NCI-H2081 (cell line): ENCODE measurements at places on chromosomes 2 and 18.

DNA sequence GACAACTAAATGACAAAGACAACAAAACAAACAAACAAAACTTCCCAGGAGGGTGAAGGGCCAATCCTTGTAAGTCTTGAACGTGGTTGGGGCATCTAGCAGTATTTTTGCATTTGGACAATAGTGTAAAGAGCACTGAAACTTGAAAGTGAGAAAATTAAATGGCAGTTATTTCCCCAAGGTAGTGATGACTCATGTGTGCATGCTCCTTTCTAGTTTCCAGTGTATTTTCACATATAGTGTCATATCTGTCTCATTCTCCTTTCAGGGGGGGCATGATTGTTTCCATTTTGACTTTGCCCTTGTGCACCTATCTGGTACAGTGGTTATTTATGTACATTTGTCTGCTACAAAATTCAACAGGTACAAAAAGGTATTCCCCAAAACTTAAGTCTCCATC lies 39.5 kb downstream of the CERS6 start:
- DNase-seq: no peak

GRCh38 chr2:114534116-114535084 lies 92.0 kb downstream of the DPP10 start:
- no peak for DNase-seq

- DNase-seq: no peak
Measured at GRCh38 chr2:191061381-191061980, 47.5 kb upstream of the STAT1 start.

- DNase-seq: no peak
Measured at GRCh38 chr2:176978921-176979320, 233.7 kb upstream of the HNRNPA3 start.

DNA sequence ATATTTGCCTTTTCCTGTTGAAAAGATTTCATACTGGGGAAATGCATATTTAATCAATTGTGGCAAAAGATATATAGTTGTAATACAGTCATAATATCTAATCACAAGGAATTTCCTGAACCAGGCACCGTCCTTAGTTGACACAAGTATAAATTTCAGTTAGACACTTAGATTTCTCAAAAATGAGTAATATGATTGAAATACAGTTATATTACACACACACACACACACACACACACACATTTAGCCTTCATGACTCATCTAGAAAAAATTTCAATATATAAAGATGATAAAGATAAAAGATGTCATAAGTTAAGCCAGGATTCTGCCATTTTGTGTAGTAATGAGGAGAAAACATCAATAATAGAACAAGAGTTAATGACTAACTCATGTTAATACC lies 258.4 kb upstream of the ZNF804A start:
- no peak for DNase-seq

DNA sequence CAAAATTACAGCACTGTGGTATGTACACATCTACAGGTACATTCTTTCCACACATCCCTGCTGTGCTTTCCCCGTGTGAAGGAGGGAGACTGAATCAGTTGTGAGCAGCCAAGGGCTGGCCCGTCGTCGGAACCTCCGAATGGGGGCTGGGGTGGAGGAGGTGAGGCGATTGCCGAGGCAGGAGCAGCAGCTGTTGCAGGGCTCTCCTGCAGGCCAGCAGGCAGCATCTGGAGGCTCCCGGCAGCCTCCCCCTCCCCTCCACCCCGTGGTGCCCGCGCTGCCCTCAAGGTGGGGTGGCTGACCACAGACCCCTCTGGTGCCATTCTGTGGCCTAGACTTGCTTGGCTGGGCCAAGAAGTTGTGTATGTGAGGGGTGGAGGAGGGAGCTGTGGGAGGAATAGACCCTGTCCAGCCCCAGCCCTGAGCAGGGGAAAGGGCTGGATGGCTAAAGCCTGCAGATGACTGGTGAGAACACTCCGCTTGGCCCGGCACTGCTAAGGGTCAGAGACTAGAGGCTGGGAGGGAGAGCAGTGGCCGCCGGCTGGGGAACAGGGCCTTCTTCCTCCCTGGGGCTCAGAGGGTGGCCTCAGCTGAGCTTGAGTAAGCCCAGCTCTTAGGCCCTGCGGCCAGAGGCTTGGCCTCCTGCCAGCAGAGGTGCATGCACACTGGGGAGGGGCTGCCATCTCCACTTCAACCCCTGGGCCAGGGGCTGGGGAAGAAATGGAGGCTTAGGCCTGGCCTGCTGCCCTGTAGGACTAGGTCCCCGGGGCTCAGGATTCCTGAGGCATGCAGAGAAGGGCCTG lies 7.6 kb downstream of the STAMBP start:
- DNase-seq: no peak

- DNase-seq: no peak
Measured at GRCh38 chr2:239383036-239383758, 17.6 kb downstream of the HDAC4 start.

GRCh38 chr2:60513996-60514395 lies 39.5 kb downstream of the BCL11A start:
- DNase-seq: no peak

DNA sequence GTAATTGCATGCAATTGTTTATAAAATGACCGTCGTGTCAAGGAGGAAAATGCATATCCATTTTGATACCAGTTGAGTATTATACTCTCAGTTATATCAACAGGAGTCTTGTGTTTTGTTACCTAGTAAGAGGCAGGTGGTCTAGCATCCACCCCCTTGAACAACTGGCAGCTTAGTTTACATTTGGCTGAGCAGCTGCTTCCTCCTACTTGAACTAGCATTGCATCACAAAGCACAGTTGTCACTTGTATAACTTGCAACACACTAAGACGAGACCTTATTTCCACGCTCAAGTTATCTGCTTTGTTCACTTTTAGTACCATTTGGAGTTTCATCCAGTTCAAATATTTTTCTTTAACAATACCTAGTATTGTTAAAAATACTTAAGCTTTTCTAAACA lies 75.4 kb upstream of the UBE2E3 start:
- DNase-seq: peak; percentile 33

GRCh38 chr2:68770271-68771111 lies 35.9 kb downstream of the ARHGAP25 start:
- no peak for DNase-seq

GRCh38 chr18:10312326-10313015 lies 142.0 kb upstream of the APCDD1 start:
- no peak for DNase-seq

DNA sequence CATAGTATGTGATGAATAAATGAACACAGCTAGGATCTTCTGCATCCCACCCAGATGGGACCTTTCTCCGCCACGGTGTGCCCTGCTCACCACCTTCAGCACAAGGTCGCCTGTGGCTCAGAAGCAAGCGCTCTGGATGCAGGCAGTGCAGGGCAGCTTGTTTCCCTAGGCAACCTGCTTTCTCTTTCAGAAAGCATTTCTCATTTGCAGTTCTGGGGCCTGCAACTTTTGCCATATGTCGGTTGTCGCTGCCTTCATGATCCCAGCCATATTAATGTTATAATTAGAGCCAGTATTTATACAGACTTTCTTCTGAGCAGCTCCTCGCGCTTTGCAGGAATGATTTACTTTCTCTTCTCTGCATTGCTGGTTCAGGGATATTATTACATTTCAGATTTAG lies 692.8 kb downstream of the RNF144A start:
- DNase-seq: no peak

- no peak for DNase-seq
Measured at GRCh38 chr18:64956465-64956864, 794.3 kb upstream of the CDH7 start.

DNA sequence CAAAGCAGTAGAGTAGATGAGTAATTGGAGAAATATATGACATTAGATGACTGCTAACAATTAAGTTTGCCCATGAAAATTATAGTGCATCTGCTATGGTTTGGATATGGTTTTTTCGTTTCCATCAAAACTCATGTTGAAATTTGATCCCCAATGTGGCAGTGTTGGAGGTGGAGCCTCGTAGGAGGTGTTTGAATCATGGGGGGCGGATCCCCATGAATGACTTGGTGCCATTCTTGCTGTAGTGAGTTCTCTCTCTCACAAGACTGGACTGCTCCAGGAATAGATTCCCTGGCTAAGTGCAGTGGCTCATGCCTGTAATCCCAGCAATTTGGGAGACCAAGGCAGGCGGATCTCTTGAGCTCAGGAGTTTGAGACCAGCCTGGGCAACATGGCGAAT lies 9.7 kb upstream of the CUL3 start:
- DNase-seq: no peak

DNA sequence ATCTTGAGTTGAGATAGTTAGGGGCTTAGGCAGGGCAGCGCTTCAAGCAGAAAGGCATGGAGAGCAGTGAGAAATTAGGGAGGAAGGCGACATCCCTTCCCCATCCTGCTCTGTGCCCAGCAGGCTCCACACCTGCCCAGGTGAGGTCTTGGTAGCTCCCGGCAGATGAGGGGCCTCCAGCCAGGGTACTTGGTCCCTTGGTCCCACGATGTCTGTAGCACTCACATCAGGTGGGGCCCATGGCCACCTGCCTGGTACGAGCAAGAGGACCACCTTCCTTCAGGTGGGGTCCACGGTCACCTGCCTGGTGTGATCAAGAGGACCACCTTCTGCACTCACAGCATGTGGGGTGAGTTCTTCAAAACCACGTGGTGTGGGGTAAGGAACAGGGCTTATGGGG lies 91.2 kb downstream of the GALR1 start:
- no peak for DNase-seq

GRCh38 chr2:173874894-173875237 lies 90.3 kb downstream of the SP3 start:
- no peak for DNase-seq

DNA sequence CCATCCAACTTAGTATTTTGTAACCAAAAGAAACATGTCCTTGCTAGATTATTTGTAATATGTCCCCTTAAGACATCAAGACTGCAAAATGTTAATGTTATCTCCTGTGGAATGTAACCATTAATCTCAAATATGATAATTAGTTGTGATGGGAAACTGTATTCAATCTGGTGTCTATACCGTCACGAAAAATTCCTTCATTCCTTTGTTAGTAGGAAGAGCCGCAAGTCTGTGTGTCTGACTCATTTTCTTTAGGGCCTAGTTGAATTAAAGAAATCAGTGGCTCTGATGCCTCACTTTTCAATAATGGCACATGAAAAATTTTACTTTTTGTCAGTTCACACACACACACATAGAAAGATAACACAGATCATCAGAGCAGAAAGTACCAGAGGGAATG lies 127.1 kb upstream of the CHAC2 start:
- no peak for DNase-seq

DNA sequence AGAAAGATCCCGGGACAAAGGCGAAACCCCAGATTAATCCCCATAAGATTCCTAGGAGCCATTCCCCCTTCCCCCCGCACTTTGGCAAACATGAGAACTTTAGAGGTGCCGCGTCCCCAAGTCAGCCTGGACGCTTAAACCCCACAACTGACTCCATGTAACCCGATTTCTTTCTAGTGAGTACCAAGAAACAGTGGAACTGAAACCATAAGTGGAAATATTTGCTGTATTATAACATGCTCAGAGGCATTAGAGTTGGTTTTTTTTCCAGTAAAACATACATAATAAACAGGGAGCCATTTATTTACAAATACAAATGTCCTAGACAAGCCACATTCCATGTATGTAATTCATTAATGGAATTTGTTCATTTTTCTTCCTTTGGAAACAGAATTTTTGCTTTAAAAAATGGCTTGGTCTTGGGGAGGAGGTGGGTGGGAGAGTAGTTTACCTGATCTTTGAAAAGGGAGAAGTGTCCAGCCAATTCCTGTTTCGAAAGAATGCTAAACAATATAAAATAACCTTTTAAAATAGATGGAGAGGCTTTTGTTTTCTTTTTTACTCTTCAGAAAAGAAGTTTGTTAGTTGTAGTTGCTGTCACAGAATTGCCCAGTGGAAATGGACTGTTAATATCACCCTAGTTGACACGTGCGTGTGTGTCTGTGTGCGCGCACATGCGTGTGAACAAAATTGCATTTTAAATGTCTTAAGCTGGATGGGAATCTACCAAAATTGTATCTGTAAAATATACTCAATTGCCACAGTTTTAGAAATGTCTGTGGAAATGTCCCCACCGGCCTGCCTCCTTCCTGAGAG lies 10.6 kb downstream of the POU3F3 start:
- no peak for DNase-seq

DNA sequence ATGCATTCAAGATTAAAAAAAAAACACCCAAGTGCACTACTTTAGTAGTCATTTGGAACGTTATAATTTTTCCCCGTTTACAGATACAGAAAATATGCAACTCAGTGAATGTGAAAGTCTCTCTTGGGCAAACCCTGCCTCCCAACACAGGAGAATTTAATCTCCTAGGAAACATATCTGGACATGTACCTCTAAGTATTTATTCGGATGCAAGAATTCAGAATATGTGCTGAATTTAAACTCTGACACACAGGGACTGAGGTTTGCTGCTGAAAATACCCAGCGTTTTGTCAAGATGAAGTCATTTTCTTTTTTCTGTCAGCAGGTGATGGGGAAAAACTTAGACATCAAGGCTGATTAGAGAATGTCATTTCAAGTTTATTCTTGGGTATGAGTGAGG lies 105.4 kb downstream of the ACKR3 start:
- DNase-seq: no peak

DNA sequence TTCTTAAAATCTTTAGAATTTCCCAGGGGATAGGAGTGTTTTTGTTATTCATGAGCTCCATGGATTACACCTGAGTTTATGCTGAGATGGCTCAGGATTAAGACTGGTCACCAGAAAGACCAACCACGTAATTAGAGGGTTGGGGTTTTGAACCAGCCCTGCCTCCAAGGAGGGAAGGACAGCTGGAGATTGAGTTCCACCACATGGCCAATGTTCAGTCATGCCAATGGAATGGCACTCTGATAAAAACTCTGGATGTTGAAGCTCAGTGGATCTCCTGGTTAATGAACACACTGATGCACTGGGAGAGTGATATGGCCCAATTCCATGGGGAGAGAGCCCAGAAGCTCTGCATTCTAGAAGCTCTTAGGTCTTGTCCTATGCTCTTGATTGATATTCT lies 38.7 kb upstream of the PTPN4 start:
- DNase-seq: no peak

DNA sequence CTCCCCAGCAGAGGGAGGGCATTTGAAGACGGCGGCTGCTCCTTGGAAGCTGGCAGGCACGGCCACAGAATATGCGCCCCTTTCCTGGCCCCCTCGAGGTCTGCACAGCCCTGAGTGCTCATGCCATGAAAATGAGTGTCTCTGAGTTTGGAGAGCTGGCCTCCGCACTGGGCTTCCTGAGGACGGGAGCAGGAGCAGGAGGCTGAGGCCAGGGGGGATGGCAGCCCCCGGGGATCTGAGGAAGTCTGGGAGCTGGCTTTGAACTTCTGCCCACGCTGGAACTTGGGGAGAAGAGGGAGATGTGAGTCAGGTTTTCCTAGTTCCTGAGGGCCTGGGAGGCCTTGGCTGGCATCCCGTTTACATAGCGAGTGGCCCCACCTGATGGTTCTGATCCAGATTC lies 47.0 kb downstream of the RRM2 start:
- DNase-seq: no peak

GRCh38 chr2:200693836-200694470 lies 108.1 kb downstream of the AOX1 start:
- no peak for DNase-seq
